HFFc6 (cell line): ENCODE measurements at places on chromosomes 11 and 22. TPM values are rescaled to one million over a fixed set of nuclear protein-coding genes. Genes with fewer than 3 reads are reported as not detected.
A peak's percentile ranks its signal among the peaks of the same experiment; 100 is the strongest.

Gene VWCE
- 0.47 to 0.62 TPM (median 0.60 TPM) in 3 replicates for total RNA-seq

Gene KIRREL3
- 25.6 to 38.2 TPM (median 30.0 TPM) in 3 replicates for total RNA-seq

Gene MRGPRE
- not detected in 2 replicates for total RNA-seq

Gene MTNR1B
- not detected in 3 replicates for total RNA-seq

Gene ALG12
- total RNA-seq = 19.2 to 20.7 TPM (median 20.6 TPM) in 3 replicates

- DNase-seq = no peak
These were observed 1.8 kb downstream of the FLI1 start for GRCh38 chr11:128695539-128696221.

- no peak for DNase-seq
These were observed 1.8 kb upstream of the GAL start for GRCh38 chr11:68682531-68682961.

GRCh38 chr11:109612496-109612895, 190.5 kb downstream of the C11orf87 start:
- DNase-seq = no peak

DNA sequence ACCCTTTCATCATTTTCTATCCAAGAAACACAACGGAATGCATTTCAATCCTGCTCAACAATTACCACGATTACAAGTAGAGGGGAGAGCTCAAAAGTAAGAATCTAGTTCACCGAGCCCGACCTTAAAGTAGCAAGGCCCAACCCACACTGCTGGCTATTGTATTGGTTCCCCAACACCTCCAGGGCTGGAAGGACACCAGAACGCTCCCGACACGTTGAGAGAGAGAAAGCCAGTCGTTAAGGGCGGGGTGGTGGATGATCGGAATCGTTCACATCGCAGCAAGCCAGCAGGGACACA, 690 bp downstream of the CKAP5 start:
- DNase-seq = peak; percentile 3
